ACHN (cell line): ENCODE measurements at places on chromosomes 7 and 10.

- DNase-seq = no peak
These were observed 2.2 kb downstream of the FGFBP3 start for GRCh38 chr10:91907033-91907594.

DNA sequence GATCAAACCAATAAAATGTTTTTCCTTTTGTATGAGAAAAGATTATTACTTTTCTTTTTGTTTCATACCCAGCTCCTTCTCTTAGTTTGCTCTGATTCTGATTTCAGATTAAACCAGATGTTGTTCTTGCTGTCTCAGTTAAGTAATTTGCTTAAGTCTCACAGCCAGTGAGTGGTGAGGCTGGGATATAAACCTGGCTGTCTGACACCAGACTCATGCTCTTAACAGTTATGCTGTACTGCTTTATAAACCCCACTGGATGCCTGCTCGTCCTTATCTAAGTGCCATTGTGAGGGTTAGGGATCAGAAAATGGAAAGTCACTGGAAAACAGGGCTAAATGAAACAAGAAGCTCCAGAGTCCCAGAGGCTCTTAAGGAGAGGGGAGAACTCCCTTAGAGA is 24.3 kb downstream of the GARS1 start:
- no peak for DNase-seq

DNA sequence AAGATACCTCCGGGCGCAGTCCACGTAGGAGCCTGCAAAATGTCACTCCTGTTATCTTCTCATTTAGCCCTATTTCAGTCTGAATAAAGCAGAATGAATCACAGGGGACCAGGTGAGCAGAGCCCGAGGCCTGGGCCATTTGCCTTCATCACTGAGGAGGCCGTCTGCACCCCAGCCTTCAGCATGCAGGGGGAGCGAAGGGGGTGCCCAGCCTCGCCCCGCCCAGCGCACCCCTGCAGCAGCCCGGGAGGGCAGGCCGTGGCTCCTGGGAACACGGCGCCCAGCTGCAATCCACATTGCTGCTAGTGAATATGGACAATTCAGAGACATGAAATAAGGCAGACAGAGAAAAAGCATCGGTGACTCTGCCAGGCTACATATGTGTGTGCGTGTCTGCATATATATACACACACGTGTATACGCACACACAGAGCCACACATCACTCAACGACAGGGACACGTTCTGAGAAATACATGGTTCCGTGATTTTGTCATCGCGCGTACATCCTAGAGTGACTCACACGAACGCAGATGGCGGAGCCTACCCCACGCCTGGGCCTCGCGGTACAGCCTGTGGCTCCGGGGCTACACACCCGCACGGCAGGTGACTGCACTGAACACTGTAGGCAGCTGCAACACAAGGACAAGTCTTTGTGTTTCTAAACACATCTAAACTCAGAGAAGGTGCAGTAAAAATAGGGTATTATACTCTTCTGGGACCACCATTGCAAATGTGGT is 15.2 kb upstream of the ELFN1 start:
- DNase-seq = no peak

DNA sequence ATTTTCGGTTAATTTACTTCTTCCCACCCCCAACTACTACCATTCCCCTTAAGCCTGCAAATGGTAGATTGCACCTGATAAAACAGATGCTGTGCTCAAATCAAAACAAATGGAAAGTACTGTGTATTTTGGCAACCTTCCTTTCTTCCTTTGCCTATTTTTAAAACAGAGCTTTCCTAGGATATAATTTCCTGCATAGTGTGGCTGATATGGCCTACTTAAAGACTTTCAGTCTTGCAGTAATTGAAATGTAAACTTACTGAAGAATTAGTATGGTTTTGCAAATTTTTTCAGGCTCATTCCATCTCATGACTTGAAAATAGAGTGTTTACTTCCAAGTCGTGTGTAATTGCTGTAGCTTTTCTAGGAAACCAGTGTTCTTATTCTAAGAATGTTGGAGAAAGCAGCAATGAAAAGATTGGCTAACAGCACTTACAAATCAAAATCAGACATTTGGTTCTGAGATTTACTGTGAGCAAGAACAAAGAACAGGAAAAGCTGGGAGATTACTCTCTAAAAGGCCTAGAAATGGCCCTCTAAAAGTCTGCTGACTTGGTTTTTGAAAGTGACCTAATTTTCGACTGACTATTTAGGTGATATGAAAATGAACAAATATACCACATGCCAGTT is 52.0 kb downstream of the REEP3 start:
- no peak for DNase-seq

DNA sequence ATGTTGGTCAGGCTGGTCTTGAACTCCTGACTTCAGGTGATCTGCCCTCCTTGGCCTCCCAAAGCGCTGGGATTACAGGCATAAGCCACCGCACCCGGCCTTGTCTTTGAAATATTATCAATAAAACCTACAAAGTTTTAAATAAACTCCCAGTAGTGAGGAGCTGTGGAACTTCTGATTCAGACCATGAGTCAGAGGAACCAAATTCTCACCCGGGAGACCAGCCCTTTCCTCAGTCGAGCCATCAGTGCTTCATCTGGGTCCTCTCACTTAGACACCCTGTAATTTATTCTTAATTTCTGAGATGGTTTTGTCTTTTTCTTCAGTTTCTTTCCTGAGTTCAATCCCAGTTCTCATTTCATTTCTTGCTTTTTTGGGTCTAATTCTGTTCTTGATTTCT is 68.6 kb downstream of the DYNC2I1 start:
- no peak for DNase-seq

- DNase-seq = no peak
These were observed 600.0 kb upstream of the CELF2 start for GRCh38 chr10:10417671-10418070.

- no peak for DNase-seq
These were observed 59.5 kb downstream of the LARP4B start for GRCh38 chr10:871951-872403.

DNA sequence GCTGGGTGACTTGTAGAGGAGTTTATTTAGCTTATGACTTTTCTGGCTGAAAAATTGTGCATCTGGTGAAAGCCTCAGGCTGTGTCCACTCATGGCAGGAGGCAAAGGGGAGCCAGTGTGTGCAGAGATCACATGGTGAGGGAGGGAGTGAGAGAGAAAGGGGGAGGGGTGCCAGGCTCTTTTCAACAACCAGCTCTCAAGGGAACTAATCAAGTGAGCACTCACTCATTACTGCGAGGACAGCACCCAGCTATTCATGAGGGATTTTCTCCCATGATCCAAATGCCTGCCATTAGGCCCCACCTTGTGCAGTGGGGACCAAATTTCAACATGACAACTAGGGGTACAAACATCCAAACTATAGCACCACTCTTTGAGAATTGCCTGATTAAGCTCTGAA is 590.2 kb downstream of the MAGI2 start:
- DNase-seq = no peak

GRCh38 chr7:68470836-68471435 is 1127.3 kb upstream of the AUTS2 start:
- no peak for DNase-seq

GRCh38 chr7:1704811-1705738 is 35.0 kb downstream of the ELFN1 start:
- DNase-seq = no peak

GRCh38 chr7:69090936-69091335 is 507.3 kb upstream of the AUTS2 start:
- no peak for DNase-seq

DNA sequence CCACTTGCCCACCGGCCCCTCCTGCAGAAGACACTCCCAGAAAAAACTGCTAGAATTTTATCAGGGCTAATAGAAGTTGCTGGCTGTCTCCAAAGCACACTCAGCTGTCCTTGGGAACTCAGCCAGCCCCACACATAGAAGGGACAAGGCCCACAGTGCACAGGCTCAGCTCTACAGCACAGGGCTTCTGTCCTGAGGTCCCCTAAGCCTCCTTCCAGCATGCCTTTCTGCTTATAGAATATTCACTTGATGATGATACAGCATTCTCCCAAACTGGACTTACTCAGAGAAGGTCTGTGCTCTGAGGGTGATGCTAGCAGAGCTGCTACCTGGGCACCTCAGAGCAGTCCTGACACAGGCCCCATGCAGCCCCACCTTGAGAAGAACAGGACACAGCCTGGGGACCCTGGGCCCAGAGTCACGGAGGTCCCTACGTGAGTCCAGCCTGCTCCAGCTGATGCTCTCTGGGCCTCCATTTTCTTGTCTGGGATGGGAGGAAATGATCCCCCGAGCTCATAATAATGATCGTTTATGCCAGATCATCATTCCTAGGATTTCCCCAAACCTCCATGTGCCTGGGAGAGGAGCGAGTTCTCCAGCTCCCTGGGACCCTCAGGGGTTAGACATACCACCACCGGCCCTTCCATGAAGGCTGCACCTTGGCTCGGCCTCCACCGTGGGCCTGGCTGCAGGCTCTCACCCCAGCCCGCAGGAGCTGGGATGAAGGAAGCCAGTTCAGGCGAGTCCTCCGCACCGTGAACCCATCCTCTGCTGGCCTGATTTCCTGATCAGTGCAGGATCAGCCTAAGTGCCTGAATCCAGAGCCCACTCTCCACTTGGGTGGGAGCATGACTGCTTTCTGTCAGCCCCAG is 145.6 kb downstream of the ZNF248 start:
- no peak for DNase-seq

DNA sequence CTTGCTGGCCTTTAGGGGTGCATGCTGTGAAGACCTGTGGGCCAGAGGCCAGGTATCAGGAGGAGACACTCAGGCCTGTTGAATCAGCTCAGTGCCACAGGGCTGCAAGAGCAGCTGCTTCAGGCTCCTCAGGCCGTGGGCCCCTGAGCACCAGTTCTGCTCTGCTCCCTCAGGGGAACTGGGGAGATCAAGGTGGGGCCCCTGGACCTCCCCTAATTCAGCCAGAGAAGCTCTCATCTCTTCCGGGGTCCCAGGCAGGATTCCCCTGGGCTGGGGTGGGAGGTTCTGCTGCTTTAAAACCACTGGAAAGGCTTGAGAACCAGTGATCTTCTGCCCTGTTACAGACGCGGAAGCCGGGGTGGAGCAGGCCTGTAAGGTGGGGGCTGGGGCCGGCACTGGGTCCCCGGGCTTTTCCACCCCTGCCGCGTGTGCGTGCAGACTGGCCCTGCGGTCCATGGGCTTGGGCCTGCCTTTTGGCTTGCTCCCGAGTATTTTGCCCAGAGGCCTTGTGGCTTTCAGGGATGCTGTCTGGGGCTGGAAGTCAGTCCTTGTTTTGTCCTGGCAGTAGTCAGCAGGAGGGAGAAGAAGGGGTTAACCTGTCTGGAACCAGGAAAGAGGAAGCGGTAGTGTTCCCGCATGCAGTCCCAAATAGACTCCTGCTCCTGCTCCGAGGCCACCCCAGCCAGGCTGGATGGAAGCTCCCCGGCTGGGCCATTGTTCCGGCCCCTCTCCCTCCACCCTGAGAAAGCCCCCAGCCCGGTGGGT is 74.3 kb downstream of the LHPP start:
- no peak for DNase-seq

DNA sequence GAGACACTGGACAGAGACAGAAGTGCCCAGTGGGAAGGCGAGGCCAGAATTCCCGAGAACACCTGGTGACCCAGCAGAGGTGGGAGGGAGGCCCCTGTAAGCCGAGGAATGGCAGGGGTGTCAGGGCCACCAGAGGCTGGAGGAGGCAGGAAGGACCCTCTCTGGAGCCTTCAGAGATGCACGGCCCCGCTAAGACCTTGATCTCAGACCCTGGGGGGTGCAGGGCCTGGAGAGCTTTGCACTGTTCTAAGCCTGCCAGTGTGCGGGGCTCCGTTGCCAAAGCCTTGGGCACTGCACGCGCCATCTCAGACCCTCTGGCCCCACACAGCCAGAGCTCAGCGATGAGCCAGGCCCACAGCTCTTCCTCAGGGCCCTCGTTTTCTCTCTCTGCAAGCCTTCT is 557.1 kb downstream of the PTPRN2 start:
- no peak for DNase-seq

DNA sequence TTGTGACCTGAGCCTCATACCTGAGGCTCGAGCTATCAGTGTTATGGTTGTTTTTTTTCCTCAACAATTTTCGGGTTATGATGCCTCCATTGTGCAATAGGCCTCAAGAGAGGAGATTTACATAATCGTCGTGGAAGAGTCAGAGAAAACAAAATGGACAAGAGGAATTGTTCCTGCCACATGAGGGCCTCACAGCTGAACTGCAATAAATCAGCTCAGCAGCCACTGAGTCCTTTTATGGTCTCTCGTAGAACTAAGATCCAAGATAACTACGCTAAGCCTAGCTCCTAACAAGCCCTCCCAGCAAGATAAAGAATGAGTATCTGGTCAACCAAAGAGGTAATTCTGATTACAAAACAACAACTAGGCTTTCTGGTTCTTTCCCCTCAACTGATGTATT is 336.8 kb downstream of the WDR11 start:
- no peak for DNase-seq

DNA sequence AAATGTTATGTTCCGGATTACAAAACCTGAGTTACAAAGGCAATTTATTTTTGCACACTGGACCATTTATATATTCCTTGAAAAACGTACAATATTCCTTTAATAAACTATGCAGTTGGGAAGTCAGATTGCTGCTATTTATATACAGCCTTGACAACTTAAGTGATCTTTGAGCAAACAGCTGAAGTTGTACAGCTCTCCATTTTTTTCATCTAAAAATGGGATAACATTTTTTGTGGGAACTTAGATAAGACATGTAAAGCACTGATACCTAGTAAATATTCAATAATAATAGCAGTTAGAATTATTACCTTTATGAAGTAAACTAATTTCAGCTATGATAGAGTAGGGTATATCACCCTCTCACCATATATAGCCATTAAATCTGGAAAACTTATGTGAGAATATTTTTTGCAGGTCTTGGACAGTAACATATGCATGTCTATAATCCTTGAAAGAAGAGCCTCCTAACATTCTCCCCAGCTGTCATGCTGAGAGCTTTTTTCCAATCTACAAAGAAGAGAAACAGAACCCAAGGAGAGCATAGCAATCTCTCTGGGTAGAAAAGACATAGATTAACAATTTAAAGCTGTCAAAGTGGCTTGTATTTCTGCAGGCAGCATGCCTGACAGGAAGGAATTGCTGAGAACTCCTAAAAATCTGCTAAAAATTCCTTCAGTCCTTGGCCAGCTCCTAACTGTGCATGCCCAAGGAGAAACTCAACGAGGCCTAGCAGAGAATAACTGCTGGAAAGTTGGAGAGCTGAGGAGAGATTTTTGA is 326.0 kb downstream of the CRPPA start:
- DNase-seq = no peak

GRCh38 chr10:15585303-15585715 is 134.4 kb downstream of the ITGA8 start:
- peak; percentile 55 for DNase-seq

DNA sequence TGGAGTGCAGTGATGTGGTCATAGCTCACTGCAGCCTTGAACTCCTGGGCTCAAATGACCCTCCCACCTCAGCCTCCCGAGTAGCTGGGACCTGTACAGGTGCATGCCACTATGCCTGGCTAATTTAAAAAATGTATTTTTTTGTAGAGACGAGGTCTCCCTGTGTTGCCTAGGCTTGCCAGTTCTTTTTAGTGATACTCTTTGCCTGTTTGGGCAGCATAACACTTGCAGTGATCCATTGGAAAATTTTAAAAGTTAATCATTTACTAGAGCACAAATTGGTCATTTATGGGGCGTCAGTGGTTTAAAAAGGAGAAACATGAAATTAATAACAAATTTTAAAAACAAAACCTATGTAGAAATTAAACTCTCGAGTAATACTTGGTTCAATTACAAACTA is 78.3 kb downstream of the DYNC2I1 start:
- DNase-seq = no peak
